ENCODE measurements at places on chromosomes 3 and 15.

DNA sequence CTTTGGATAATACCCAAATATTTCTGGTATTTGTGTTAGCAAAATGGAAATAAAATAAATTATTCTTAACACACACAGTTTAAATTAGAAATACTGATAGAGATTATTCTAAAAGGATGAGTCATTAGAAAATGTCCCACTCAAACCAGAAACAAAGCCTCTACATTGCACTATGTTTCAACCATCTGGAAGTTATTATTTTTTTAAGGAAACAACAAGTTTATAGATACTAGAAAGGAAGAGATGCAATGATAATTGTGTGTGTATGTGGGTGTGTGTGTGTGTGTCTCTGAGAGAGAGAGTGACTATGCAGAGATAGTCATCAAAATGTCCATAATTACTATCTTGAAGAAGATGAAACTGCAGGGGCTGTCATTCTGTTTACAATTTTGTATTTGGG, 1340.5 kb downstream of the ROBO1 start:
- DNase-seq, result peak; percentile 0

DNA sequence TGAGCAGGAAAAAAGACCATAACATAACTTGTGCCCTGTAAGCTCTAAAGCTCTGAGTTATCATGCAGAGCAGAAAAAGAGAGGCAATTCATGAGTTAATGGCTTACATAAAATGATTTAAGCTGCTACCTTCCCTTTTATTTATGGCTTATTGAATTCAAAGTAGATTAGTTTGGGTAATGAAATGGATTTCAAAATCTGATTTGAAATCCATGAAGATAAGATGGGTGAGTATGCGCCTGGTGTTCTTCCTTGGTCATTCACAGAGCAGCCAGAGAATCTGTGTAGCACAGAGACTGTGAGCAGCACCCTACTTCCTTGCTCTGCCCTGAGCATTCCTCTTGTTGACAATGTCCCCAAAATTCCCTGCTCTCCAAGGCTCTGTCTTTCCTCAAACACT, 36.2 kb upstream of the MRPL3 start:
- DNase-seq, result no peak

DNA sequence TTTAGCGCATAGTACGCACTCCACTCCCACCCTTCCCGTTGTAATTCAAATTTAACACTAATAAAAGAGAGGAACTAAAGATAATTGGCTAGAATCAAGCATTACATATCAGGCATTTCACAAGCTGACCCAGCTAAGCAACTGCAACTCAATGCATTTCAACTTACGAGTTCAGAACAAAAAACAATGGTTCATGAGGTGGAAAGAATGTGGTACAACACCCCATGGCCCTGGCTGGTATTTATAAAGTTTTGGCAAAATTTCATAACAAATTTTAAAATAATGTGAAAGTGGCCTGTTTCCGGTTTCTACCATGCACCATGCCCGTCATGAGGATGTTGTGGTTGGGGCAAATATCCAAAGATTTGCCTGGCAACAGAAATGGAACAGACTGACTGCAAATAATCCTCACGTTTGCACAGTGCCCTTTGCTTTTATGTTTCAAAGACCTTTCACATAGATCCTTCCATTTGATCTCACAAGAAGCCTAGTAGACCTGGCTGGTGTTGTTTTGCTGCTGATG, 455.3 kb upstream of the NR2F2 start:
- DNase-seq, result peak; percentile 87

DNA sequence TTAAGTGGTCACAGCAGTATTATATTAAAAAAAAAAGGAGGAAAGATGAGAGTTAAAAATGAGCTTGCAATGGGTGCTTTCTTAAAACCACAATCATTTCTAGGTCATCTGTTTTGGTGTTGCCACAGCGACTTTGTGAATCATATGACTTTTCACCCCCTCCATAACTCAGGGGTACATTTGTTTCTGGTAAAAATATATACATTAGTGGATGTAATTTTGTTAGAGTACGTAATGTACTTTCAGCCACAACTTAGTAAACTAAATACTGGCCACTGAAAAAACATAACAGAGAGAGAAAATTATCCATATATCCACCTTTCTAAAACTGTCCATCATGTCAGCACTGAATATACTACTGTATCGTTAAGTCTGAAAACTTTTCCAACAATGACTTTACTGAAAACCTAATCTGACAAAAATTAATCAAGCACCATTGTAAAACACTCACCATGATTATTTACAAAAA, 3.4 kb downstream of the ANKRD28 start:
- DNase-seq, result peak; percentile 75

DNA sequence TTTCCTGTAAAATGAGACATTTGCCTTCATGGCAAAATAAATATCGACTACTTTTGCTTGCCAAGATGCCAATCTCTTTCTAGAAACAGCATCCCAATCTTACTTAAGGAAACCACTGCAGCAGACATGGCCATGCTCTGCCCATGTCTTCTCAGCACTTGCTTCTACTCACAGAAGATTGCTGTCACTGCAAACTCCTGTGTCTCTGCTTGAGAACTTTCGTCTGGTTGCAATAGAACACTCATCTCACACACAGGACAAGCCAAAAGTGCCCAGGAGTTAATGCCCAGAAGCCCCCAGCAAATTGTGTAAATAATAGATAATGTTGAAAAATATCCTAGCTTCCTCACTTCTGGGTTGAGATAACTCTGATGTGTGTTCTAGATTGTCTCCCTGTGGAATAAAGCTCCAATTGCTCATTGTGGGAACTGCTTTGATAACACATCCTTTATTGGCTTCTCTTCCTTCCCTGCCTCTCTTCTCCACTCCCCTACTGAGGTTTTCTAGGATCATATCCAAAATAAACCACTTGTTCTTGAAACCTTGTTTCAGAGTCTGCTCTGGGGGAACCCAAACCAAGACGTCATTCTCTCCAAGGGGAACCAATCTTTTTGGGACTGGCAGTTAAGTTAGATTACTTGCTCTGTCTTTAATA, 156.3 kb upstream of the STRIT1 start:
- no peak for DNase-seq

DNA sequence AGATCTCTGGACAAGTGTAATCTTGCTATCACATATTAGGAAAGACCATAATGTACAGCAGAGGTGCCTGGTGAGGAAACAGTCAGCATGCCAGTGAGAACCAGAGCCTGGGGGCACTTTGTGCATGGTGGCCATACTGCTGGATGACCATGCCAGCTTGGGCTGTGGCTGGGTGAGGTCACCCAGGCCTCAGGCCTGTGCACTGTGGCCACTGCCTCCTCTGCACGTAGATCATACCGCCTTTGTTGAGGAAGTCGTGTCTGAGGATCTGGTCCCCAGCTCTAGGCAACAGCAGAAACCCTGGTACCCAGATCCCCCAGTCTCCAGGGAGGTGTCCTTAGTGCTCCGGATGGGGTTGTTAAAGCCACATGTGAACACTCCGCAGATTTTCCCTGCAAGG, 38.9 kb downstream of the ZNF710 start:
- peak; percentile 39 for DNase-seq

DNA sequence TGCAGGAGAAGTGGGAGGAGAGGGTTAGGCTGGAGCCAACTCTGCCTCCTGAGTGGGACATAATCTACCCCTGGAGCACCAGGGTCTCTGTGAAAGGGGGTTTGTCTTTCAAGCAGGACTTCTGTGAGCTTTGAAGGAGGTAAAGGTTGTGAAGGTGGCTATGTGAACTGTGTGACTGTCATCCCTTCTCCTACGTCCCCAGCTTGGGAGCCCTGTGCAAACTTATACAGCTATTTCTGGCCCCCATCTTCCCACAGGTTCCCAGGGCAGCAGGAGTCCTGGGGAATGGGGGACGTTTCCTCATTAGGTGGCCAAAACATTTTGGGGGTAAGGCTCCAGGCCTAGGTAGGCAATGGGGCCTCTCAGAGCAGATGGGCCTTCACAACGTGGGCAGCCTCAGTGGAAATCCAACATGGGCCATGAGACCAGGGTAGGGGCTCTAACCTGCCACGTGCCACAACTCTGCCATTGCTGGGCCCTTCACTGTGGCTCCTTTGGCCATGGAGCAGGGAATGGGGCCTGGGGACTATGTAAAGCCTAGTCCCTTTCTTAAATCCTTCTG, 3.5 kb downstream of the VIPR1 start:
- no peak for DNase-seq

DNA sequence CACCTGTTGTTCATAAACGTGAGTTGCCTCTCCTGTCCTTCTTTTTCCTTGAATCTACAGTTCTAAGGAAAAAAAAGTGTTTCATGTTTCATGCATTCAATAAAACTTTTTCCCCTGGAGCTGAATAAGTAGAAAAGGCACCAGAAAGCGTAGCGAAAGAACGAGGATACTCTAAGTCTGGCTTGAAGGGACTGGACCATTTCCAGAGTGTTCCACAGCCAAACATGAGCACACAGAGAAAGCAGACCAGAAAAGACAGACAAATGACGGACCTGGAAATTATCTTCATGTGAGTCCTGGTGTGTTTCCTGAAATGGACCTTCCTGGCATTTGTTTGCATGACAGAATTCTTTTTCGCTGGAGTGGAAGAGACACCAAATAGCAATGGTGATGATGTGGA, 204.7 kb downstream of the SV2B start:
- no peak for DNase-seq

DNA sequence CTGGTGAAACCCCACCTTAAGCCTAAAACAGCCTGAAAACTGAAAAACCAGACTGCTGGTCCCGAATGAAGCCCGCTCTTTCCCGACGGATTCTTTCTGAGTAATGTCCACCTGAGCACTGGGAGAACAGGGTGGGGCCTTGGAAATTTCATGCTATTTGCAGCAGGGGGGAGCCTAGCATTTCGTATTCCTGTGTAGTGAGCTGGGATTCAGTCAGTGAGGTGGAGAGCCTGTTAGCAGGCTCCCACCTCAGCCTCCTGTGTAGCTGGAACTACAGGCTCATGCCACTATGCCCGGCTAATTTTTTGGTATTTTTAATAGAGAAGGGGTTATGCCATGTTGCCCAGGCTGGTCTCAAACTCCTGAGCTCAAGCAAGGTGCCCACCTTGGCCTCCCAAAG, 74.7 kb downstream of the CMTM8 start:
- no peak for DNase-seq

DNA sequence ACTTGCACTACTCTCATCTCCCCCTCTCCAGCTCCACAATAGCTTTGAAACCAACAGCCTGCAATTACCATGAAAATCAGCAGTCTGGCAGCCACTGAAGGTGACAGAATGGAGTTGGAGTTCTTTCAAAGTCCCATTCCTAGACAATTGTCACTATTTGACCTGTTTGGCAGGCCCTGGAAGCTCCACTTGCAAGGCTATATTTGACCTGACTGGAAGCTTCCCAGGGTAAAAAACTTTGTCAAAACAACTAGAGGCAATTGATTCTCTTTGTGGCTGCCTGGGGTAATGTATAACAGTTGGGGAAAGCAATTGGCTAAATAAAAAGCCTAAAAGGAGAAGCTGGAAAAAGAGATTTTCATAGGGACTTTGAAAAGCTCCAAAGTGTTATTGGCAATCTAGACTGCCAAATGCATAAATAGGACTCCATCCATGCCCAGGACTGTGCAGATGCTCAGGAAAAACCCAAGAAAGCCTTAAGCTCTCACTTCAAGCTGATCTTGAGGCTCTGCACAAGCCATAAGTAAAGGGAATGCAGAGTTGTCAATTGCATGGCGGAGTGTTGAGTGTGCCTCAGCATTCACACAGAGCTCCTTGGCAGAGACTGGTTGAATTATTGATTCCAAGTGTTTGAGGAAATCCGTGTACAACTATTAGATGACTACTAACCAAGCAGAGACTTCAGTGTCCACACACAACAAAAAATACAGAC, 18.3 kb downstream of the GREM1 start:
- DNase-seq, result no peak

GRCh38 chr3:18238332-18238731, 186.8 kb downstream of the SATB1 start:
- DNase-seq, result no peak

DNA sequence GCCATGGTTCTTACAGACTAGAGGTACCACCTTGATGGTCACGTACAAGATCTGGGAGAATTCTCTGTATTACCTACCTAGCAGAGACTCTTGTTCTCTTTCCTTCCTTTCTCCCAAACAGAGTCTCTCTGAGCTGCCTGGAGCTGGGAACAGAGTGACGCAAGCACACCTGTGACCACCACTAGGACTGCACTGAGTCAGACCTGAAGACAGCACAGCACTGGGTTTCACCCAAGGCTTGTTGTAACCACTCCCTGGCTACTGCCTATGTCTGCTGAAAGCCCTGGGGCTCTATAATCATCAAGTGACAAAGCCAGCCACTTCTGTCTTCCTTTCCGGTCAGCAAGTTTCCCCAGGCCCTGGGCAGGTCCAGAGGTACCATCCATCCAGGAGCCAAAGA, 293.3 kb upstream of the CNTN4 start:
- DNase-seq, result no peak

DNA sequence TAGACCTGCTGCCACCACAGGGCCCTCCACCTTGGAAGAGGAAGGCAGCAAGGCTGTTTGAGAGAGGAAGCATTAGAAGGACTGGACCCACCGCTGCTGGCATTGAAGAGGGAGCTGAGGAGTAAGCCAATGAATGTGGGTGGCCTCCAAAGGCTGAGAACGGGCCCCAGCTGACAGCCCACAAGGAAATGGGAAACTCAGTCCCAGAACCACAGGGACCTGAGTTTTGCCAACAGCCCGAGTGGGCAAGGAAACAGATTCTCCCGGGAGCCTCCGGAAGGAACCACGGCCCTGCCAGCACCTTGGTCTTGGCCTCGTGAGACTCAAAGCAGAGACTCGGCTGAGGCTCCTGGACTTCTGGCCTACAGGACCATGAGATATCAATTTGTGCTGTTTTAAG, 95.4 kb upstream of the SNRPA1 start:
- DNase-seq, result no peak

DNA sequence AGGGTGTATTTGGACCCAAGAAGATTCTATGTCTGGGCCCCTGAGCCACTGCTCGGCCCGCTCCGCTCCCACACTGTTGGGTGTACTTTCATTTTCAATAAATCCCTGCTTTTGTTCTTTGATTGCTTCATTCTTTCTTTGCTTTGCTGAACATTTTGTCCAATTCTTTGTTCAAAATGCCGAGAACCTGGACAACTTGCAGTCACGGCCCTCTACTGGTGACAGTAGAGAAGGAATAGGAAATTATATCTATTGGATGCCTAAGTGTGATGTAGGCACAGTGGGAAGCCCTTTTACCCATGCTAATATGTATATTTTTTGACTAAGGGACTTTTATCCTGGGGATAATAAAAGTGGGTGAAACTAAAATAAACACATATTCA, 340.8 kb downstream of the LRRC3B start:
- DNase-seq, result peak; percentile 0

DNA sequence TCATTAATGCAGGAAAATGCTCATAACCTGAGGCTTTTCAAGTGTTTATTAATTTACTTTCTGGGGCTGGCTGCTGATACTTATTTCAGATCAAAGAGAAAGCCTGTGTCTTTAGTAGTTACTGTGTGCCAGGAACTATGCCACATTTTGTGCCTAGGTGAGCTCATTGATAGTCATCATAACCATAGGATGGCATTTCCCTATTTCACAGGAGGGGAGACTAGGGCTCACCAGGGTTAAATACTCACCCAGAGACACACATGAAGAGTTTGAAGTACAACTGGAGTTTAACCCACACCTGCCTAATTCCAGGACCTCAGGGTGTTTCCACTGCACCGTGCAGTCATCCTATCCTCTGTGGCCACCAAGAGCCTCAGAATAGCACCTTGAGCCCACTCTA, 264.4 kb upstream of the NR2E3 start:
- no peak for DNase-seq

- DNase-seq, result no peak
These were observed 53.2 kb downstream of the C3orf20 start for GRCh38 chr3:14728113-14728512.

Data from M059J (cell line).